NCI-H1092 treated with DMSO at 0.1 percent for 48 hours (cell line): ENCODE measurements at places on chromosomes 3 and 15.

DNA sequence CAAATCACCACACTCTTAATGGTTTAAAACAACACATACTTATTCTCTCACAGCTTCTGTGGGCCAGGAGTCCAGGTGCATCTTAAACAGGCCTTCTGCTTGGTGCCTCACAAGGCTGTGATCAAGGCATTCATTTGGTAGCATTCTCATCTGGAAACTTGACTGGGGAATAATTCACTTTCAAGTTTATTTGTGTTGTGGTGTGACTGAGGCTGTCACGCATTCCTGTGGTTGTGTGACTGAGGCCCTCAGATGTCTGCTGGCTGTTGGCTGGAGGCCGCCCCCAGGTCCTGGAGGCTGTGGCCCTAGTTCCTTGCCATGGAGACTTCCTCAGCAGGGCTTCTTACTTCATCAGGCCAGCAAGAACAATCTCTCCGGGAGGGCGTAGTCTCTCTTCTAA lies 16.9 kb upstream of the FAM3D start:
- DNase-seq = no peak

DNA sequence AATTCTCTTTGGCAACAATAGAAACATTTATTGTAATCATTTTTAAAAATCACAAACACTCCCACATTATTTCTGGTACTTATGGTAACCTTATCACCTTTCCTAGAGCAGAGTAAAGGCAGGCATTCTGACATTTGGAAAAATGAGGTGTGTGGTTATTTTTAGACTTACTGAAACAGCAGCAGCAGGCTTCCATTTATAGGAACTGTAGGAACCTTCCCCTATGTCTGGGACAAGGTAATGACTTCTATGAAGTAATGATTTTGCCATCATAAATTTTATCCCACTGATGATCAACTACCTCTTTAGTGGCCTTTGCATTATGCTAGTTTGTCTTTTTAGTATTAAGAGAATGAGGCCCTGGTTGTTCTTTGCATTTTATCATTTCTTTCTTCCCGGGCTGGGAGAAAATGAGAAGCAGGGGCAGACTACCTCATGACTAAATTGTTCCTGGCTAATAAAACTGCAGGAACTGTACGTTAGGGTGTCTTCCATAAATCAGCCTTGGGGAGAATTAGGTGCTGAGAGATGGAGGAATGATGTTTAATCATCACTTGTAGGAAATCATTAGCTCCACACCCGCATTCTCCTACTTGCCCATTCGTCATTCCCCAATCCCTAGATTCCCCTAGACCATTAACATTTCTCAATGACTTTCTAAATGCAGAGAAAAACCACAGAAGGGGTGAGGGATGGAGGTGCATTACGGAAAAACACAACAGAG lies 680.3 kb downstream of the AGBL1 start:
- DNase-seq = no peak

GRCh38 chr3:36837089-36837488 lies 72.7 kb upstream of the DCLK3 start:
- no peak for DNase-seq

GRCh38 chr15:76343313-76343996 lies 6.9 kb downstream of the ISL2 start:
- no peak for DNase-seq

DNA sequence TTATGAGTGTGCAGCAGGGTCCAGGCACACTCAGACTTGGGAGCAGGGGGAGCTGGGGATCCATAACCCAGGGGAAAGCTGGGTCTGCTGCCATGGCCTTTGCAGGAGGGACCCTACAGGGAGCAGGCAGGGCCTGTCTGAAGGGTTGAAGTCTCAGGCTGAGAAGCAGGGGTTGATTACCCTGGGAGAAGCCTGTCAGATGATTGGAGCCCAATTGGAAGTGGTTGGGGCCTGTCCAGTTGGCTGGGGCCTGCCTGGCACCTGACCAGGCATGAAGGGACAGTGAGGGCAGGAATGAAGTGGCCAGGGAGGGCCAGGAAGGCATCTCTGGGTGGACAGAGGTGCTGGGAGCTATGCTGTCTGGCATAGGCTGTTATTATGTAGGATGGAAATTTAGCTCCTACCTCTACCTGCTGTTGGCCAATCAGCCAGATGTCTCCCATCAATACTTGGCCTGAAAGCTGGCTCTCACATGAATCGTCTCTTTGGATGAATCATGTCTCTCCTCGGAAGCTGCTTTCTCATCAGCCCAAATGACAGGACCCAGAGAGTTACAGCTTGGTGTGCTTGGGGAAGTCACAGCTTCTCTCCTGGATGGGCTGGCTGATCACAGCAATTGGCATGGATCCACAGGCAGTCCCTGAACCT lies 27.4 kb upstream of the SLCO2A1 start:
- no peak for DNase-seq

- no peak for DNase-seq
These were observed 8.3 kb downstream of the HDGFL3 start for GRCh38 chr15:83199288-83199687.

- no peak for DNase-seq
These were observed 288.7 kb downstream of the WDR72 start for GRCh38 chr15:53470743-53471142.

DNA sequence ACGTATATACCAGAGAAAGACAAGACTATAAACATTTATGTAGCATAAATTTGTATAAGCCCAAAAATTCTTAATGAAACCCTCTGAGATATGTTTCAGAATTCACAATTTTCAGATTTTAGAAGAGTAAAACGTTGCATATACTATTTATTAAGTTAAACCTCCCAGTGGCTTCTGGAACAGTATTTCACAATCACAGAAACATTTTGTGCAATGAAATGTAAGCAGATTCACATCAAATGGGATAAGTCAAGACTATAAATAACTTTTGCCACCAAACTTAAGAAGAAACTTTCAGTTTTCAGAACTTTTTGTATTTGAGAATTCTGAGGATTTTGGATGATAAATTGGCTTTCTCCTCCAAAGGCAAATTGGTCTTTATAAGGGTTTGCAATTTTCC lies 9.2 kb downstream of the SLTM start:
- DNase-seq = no peak

DNA sequence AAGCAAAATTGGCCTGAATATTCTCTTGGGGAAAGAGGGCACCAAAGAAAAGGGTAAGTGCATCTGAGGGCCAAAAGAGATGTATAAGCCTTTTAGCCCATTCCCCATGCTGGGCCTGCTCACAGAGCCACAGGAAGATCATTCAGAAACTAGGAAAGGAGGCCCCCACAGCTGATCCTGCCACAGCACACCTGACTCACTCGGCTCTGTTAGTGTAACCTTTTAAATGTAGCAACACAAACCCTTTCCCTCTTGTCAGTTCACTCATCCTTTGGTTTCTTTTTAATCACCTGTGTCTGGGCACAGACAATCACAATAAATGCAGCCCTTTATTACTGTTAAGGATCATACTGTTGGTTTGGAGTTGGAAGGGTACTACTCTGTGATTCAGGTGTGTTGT lies 69.9 kb downstream of the PDCD6IP start:
- DNase-seq = no peak

DNA sequence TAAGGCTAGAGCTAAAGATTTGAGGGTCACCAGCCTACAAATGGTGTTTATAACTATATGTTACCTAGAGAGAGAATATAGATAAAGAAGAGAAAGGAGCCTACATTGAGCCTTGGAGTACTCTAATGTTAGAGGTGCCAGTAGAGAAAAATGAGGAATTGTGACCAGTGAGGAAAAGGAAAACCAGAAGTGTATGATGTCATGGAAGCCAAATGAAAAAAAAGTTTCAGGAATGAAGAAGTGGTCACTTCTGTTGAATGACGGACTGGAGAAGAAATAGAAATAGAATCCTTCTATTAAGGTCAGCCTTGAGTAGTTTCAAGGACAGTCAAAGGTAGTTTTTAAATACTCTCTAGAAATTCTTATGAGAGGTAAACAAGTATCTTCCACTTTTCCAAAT lies 51.2 kb upstream of the MLF1 start:
- DNase-seq = no peak

GRCh38 chr3:187237741-187238140 lies 40.5 kb downstream of the RTP1 start:
- no peak for DNase-seq

DNA sequence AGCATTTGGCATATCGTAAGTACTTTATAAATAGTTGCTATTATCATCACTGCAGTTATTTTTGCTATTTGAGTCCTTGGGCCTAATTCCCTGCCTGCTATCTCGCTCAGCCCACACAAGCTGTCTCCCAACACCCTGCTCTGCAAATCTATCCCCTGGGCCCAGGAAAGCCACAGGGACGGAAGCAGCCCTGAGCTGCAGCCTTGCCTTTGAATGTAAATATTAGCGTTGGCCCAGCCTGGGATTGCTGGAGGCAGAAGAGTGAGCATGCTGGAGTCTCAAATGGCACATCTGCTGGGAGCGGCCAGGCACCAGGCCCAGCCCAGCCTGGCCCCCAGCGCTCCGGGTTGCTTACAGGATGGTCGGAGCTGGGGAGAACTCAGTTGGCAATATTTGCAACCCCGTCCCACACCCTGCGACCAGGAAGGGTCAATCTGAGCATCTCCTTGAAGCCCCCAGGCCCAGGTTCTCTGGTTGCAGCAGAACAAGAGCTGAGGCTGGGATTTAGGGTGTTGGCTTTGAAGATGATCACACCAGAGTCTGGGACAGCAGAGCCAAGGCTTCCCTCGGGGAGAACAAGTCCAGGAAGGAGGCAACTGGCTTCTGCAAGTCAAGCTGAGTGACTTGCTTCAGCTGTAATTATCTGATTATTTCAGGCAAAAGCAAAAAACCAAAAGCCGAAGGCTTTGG lies 529.6 kb downstream of the SHQ1 start:
- peak; percentile 21 for DNase-seq

- no peak for DNase-seq
These were observed 49.5 kb upstream of the ABHD17C start for GRCh38 chr15:80645494-80646065.

GRCh38 chr3:197908957-197909701 lies 40.9 kb upstream of the RPL35A start:
- no peak for DNase-seq

- DNase-seq = peak; percentile 9
These were observed 199.6 kb downstream of the FMN1 start for GRCh38 chr15:32994810-32995424.

GRCh38 chr3:5231487-5231886 lies 44.0 kb downstream of the EDEM1 start:
- DNase-seq = no peak

DNA sequence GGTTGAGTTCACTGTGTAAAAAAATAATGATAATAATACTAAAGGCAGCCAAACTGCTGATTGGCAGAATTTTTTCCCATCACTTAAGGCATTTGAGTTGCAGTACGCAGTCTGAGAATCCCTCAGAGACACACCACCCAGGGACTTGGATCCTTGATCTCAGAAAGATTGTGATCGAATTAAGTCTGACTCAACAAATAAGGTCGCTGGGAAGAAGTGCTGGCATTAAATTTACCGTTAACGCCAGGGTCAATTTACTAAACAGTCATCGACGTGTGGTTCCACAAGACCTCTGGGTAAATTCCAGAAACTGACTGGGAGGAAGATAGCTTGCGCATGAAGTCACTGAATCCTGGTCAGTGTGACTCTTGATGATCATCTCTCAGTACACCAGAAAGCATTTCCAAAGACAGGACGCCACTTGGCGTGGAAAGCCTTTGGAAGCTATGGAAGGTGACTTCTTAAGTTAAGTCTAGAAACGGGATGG lies 48.3 kb upstream of the CGNL1 start:
- no peak for DNase-seq

DNA sequence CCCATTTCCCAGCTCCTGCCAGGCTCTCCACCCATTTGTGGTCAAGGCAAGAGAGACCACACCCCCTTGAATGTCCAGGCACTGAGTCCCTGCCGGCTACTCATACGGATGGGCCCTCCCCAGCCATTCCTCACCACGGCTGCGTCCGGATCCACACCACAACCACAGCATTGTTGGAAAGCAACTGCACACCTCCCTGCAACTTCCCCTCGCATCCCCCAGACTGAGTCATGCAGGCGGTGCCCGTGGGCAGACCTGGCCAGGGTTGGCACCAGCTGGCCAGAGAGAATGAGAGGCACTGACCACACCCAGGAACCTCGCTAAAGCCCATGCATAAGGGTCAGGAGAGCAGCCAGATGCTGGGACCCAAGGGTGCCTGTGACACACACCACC lies 30.5 kb downstream of the LOXL1 start:
- no peak for DNase-seq

GRCh38 chr3:100600181-100601042 lies 9.0 kb upstream of the ADGRG7 start:
- no peak for DNase-seq

GRCh38 chr3:180657094-180657493 lies 22.2 kb downstream of the CCDC39 start:
- no peak for DNase-seq

- no peak for DNase-seq
These were observed 25.6 kb downstream of the CPOX start for GRCh38 chr3:98567666-98568270.

- DNase-seq = no peak
These were observed 52.5 kb downstream of the OXNAD1 start for GRCh38 chr3:16317561-16317945.
